Stimulated activated CD4-positive, alpha-beta T cell treated with anti-CD3 and anti-CD28 coated beads, Interleukin-1b, Interleukin-23, amount 100 ng/mL, for 1 hour (primary cell): ENCODE measurements at places on chromosomes 16 and 17.

DNA sequence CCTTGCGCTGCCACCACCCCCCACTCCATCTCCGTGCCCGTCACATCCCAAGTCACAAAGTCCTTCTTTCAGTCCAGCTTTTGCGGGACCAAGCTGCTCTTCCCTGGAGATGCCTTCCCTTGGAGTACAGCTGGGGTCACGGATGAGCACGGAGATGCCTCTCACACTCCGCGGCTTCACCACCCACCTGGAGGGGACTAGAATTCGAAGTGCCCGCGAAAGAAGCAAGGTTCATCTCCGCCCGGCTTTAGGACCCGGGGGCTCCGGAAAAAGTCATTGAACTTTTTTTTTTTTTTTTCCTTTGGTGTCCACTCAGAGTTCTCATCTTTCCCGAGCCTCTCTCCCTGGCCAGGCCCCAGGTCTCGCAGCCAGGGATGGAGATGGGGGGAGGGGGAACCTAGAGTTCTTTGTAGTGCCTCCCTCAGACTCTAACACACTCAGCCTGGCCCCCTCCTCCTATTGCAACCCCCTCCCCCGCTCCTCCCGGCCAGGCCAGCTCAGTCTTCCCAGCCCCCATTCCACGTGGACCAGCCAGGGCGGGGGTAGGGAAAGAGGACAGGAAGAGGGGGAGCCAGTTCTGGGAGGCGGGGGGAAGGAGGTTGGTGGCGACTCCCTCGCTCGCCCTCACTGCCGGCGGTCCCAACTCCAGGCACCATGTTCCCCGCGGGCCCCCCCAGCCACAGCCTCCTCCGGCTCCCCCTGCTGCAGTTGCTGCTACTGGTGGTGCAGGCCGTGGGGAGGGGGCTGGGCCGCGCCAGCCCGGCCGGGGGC, at the start of gene FKBP10:
TSS of gene FKBP10 (plus strand) at position 624 of the 771 bp plus-strand sequence. CDS start at position 655, 31 bp downstream.
- no peak for DNase-seq

GRCh38 chr17:42559075-42559474, 2.9 kb upstream of the COASY start:
- no peak for DNase-seq

GRCh38 chr16:78755751-78756661, 656.6 kb downstream of the WWOX start:
- DNase-seq: no peak

- DNase-seq: no peak
These were observed 14.5 kb downstream of the PRSS54 start for GRCh38 chr16:58280146-58280845.

GRCh38 chr16:84714028-84714427, 14.2 kb downstream of the USP10 start:
- DNase-seq: no peak

DNA sequence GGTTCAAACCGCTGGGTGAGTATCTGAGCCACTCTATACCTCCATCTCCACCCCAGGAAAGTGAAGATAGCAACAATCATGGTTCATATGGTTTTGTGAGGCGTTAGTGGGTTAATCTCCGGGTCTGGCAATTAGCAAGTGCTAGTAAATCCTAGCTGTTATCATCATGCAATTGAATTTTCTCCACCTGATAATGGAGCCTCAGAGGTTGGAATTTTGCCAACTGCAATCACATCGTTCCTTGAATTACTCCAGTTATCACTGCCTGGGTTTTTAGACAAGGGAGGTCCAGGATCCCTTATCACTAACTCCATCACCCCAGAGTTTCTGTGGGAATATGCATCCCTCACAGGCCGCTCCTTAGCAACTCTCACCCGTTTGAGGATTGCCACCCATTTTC, 311.5 kb downstream of the RBFOX1 start:
- DNase-seq: no peak

DNA sequence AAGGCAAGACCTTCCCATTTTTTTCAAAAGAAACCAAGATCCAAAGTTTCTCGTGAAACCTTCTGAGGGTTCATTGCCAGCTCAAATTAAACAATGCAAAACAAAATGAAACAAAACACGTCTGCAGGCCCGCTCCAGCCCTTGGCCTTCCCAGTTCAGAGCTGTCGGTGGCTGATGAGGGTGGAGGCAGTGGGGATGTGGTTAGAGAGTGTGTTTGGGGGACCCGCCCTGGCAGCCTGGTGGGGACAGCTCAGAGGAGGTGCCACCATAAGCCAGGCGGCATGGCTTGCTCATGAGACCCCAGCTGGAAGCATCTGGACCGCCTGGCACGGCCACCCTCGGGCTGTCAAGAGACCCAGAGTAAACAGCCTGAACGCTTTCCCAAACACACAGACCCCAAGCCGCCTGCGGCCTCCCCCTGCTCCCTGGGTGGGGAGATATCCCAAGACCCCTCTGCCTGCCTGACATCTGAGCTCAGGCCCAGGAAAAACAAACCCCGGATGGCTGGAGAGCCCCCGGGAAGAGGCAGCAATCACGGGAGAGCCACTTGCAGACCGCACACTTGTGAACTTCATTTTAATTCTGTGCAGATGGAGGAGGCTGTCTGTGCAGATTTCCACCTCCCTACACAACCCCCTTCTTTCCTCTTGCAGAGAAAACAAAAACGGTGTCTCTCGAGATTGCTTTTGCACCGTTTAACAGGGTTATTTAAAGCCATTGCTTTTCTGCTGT, 35.4 kb upstream of the LITAF start:
- peak; percentile 41 for DNase-seq

- no peak for DNase-seq
These were observed 3.2 kb downstream of the ZNF500 start for GRCh38 chr16:4763791-4764190.

DNA sequence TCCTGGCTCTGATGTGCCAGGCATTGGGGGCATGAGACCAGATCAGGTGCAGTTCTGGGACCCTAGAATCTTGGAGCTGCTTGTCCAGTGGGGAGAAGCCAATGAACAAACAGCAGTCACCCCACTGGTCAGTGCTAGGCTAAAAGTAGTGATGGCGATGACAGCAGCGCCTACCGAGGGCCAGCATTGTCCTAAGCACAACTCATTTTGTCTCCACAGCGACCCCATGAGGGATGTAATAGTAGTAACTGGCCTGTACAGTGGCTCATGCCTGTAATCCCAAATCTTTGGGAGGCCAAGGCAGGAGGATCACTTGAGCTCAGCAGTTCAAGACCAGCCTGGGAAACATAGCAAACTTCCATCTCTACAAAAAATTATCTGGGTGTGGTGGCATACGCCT, 6.2 kb downstream of the SMCR8 start:
- no peak for DNase-seq

DNA sequence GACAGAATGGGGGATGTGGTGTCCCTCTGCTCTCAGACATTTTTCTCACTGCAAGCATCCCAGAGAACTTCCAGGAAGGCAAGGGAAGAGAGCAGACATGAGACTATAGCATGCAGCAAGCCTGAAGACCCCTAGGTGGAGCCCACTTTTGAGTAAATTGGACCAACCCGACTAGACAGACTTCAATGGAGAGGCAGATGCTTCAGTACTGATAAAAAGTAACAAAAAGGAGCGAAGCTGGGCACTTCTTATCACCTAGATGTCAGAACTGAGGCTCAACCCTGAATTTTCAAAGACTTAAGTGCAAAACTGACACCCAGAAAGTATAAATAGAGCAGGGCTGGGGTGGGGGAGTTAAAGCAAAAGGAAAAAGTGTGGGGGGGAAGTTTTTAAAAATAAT, 130.8 kb downstream of the PMP22 start:
- no peak for DNase-seq

DNA sequence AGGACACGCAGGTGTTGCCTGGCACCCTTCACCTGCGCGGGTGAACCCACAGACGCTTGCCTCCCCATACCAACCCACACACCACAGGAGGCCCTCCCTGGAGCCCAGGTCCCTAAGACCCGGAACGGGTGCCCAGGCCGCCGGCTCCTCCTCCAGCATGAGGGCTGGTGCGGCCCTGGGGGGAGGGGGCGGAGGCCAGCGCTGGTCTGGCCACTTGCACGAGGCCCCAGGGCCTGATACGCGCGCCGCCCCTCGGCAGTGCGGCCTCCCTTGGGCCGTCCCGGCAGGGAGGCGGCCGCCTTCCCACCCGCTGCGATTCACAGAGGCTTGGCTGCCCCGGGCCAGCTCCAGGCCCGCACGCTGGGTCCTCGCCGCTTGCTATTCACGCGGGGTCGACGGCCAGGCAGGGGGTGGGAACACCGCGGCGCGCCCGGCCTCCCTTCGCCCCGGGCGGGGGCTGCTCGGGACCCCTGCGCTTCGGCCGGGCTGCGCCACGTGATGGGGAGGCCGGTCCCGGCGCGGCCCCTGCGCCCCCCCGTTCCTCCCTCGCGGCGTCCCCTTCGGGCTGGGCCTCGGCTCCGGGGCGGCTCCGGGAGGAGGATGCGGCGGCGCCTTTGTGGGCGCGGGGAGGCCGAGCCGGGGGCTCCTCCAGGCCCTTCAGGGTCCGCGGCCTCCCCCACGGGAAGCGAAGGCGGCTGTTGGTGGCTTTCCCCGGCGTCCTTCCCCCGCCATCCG, 685 bp downstream of the FASN start:
- DNase-seq: peak; percentile 29

GRCh38 chr17:27553019-27553511, 77.9 kb upstream of the LGALS9 start:
- no peak for DNase-seq

DNA sequence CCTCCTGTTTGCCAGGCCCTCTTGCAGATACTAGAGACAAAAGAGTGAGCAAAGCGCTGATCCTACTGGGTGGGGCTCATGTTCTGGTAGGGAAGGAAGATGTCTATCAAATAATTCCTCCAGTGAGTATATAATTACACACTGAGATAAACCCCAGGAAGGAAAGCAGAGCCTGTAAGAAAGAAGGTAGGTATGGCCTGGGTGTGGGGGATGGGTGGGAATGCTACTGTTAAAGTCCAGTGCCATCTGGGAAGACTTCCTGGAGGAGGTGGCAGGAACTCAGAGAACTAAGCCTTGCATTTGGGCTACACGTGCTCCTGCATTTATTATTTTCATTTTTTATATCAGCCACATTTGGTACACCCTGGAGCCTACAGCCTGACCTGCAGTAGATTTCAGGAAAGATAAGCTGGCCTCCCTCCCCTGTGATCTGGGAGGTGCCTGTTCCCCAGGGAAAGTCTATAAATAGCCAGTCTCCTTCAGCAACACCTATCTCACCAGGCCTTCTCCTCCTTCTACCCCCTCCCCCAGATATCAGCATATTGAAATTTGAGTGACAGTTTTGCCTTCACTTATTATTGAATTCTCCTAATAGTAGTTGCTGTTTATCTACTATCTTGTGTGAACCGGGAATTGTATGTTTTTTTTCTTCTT, 11.5 kb downstream of the ATP2C2 start:
- DNase-seq: no peak

- DNase-seq: no peak
These were observed 124.7 kb downstream of the SNX11 start for GRCh38 chr17:48231995-48232959.

DNA sequence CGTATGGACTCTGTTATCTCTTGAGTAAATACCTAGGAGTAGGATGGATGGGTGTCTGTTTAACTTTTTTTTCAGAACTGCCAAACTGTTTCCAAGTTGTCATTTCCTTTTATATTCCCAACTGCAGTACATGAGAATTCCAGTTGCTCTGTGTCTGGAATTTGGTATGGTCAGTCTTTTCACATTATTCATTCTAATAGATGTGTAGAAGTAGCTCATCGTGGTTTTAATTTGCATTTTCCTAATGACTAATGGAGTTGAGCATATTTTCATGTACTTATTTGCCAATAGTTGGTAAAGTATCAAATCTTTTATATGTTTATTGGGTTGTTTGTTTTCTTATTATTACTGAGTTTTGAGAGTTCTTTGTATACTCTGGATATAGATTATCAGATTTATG, 27.0 kb downstream of the MRTFB start:
- DNase-seq: no peak
